ENCODE measurements at places on chromosomes 12 and 14.

GRCh38 chr12:48351022-48351708 is 446 bp upstream of the ZNF641 start:
- DNase-seq = no peak

DNA sequence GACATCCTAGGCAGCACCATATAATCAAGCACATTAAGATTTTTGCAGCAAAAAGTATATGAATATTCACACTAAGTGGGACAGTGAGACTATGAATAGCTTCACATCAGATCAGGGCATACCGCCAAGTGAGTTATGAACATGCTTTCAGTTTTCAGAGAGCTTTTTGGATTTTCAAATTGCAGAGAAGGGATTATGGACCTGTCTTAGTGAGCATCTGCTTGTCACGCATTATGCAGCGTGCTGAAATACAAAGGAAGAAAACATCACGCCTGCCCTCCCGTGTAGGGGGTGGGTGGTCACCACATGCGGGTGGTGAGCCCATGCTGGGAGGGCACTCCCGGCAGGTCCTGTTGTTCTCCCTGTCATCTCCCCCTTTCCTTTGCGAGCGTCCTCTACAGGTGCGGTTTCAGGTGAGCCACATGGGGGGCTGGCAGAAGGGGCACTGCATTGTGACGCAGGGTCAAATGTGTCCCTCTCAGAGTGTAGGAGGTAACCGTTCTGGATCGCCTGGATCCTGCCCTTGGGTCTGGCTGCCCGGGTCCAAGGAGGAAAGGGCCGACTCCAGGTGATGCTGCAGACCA is 42.6 kb downstream of the TRAF3 start:
- no peak for DNase-seq

- no peak for DNase-seq
Measured at GRCh38 chr12:123238330-123238682, 5.1 kb downstream of the MTRFR start.

DNA sequence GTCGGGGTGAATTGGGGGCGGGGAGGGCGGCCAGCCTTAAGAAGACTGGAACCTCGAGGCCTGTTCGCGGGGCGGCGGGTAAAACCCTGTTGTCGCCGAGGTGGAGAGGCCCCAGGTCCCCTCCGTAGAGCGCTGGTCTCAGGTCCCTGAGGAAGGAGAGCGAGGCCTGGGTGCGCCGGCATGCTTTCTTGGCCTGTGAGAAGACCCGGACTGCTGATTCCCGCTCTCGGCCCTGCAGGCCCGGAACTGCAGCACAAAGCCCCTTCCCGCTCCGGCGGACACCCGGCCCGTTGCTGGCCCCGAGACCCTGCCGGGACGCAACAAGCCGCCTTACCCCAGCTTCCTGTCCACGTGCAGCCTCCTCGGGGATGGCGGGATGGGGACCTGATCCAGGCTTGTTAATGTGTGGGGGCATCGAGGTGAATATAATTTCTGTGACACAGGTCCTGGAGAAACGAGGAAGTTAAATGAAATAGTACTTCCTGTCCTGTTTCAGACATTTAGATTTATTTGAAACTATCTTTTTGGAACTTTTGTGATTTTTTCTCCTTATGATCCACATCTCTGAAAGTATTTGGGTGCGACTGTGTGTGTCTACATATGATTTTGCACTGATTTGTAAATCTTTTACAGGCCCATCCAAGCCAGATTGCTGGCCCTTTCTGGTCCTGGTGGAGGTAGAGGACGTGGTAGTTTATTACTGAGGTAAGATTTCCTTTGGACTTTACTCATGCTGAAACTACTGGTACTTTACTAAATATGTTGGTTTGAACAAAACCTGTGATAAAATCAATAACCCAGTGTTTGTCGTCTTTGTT is 600 bp downstream of the PNN start:
- no peak for DNase-seq

- DNase-seq = no peak
Measured at GRCh38 chr12:70609203-70609602, 28.0 kb downstream of the PTPRB start.

GRCh38 chr14:60639674-60640073 is 9.6 kb downstream of the SIX1 start:
- no peak for DNase-seq

- DNase-seq = no peak
Measured at GRCh38 chr12:3281588-3282383, 204.6 kb downstream of the TSPAN9 start.

- peak; percentile 80 for DNase-seq
Measured at GRCh38 chr14:105484069-105484996, 2.4 kb upstream of the CRIP1 start.

Measured in CD4-positive, alpha-beta T cell treated with Interferon gamma for 1 hour (primary cell).